ENCODE measurements at places on chromosomes 16 and 17.
A peak's percentile ranks its signal among the peaks of the same experiment; 100 is the strongest.

- DNase-seq, result no peak
These were observed 21.0 kb upstream of the FLCN start for GRCh38 chr17:17258011-17258410.

- no peak for DNase-seq
These were observed 139.8 kb upstream of the SDK2 start for GRCh38 chr17:73783945-73784603.

DNA sequence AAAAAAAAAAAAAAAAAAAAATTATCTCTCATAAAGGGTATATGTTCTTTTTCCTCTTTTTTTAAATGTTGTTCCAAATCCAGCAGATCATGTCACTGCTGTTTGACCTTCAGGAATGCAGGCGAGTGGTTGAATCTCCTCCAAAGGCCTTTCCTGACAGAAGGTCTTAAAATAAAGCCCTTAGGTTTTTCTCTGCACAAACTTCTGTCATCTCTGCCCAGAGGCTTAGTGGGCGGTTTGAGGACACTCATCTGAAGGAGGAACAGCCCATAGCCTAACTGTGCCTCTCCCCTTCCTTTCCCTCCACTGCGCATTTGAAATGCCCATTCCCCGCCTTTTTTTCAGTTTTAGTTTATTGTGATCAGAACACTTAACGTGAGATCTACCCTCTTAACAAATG lies 270.2 kb downstream of the TMEM114 start:
- no peak for DNase-seq

DNA sequence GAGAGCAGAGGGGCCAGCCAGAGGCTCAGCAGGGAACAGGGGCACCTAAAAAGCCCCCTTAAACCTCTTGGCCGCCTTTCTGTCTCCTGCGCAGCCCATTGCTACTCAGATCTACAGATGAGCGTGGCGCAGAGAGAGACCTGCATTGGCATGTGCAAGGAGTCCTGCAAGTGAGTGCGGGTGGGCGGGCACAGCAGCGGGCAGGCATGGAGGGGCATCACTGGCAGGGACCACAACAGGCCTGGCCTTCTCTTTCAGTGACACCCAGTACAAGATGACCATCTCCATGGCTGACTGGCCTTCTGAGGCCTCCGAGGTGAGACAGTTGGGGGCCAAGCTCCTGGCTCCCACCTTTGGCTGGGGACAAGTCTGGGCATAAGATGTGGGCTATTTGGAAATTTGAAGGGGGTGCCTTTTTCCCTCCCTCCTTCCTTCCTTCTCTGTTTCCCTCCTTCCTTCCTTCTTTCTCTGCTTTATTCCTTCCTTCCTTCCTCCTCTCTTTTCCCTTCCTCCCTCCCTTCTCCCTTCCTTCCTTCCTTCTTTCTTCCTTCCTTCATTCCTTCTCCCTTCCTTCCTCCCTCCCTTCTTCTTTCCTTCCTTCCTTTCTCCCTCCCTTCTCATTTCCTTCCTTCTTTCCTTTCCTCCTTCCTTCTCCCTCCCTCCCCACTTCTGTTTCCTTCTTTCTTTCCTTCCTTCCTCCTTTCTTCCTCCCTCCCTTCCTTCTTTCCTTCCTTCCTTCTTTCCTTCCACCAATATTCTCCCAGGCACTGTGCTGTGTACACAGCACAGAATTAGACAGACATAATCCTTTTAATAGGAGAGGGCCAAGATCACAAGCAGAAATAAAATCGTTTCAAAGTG lies 75.2 kb downstream of the SCNN1B start:
- DNase-seq, result no peak

GRCh38 chr17:34843682-34844081 lies 117.6 kb downstream of the CCT6B start:
- DNase-seq, result no peak

DNA sequence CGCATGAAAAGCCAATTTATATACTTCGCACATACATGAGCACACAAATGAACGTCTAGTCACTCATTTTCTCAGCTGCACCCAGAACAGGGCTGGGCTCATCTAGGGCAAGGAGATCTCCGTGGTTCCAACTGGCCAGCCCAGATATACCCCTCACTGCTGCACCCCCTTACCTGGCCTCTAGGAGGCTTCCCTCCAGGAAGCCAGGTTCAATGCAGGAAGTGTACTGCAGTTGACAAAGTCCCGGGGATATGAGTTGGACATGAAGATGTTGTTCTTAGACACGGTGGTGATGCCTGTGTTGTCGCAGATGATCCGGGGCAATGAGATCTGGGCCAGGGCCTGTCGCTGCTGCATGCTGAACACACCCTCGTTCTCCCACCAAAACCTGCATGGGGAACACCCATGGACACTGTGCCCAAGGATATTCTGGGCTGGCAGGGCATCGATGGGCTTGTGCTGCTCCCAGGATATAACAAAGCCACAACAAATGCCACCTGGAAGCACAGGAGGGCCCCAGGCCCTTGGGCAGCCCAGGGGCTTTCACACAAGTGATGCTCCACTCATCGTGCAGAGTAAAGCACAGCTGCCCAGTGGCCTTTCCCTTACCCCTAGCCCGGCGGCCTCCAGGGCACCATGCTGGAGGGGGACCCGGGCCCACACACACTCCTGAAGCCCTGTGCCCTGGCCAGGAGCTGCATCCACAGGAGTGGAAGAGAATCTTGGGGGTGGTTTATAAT lies 10.1 kb downstream of the MPO start:
- DNase-seq, result no peak

DNA sequence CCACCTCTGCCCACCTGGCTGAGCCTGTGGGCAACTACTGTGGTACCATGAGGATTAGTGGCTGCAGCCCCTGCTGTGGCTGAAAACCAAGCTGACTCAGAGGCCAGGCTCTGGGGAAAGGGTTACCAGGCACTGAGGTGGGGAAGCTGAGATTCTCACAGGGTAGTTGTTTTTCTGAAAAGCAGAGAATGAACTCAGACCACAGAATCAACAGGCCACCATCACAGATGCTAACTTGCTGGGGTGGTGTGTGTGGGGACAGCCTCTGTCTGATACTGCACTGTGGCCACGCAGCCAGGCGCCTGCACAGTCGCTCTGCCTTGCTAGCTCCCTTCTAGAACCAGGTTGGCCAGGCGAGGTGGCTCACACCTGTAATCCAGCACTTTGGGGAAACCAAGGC lies 28.8 kb downstream of the NPLOC4 start:
- DNase-seq, result no peak

DNA sequence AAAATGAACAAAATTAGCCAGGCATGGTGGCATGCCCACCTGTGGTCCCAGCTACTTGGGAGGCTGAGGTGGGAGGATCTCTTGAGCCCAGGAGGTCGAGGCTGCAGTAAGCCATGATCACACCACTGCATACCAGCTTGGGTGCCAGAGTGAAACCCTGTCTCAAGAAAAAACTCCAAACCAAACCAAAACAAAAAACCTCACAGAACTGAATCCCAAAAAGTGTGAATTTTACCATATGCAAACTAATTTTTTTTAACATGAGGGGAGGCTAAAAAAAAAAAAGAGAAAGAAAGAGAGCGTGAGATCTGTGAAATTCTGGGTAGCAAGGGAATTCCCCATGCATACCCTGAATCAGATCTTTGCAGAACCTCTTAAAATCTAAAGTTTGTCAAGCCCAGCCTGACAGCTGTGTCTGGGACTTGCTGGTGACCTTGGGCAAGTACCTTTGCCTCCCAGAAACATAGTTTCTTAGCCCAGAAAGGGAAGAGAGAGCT lies 17.1 kb upstream of the CDH1 start:
- no peak for DNase-seq

DNA sequence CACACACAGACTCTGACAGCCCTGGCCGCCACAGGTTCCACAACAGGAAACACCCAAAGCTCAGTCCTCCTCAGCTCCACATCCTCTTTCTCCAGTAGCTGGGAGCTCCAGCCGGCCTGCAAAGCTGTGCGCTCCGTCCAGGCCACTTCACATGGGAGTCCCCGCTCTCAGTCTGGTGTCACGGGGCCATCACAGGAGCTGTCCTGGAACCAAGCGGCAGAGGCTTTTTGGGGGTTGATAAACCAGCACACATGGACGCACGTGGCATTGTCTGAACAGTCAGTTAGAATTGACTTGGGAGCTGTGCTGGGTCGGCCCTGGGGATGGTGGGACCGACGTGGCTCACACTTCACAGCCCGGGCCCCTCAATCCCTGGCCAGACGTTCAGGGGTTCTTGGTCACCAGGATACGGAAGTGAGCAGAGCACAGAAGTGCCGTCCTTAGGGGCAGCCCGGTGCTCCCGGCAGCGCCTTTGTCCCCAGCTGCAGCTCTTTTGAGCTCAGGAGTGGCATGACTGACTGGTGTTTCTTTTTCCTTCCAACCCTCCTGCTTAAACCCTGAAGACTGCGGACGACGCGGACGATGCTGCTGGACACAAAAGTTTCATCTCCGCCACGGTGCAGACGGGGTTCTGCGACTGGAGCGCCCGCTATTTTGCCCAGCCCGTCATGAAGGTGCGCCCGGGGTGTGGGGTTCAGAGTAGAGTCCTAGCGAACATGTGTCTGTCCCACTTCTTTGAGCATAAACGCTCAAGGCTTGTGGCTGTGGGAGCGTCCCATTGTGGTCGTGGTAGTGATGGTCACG lies 66.6 kb upstream of the CHMP6 start:
- DNase-seq, result no peak

DNA sequence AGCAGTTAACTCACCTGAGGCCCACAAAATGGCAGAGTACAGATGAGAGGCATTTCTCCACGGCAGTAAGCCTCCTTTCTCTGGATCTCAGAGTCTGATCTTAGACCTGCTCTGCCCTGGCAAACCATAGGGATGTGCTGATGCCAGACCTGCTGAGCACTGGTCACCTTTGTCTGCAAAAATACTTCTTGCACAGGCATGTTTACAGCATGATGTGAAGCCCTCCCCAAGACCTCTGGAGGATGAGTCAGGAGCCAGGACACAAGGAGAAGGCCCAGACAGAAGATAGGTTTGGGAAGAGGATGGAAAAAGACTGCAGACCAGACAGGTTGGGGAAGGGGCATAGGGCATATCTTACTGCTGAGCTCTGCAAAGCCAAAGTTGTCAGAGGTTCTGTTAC lies 426.6 kb downstream of the PMP22 start:
- DNase-seq, result no peak

DNA sequence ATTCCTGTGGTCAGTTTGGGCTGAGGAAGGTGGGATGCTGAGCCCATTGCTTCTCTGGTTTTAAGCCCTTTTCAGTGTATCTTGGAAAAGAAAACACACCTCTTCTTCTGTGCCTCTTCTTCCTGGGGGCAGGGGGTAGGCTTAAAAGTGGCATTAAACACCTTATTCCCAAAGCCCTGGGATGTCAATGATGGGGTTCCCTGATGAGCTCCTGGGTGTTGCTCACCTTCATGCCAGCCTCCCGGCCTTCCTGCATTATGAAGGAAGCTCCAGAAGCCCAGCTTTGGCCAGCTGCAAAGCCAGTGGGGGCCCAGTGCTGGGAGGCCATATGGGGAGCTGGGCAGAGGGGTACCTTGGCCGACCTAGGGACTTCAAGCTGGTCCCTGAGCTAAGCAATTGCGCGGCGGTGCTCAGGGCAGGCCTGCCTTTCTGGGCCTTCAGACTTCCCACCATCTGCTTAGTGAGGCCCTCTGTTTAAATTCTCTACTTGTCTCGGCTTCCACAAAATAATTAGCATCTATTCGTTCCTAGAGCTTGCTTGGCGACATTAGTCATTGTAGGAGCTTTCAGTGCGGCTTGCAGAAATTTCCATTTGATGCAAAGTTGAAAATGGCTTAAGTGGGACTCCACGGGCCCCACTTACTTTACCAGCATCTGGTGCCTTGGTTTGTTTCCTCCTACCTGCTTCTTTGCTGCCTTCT lies 121.7 kb upstream of the NLRP1 start:
- DNase-seq, result no peak

DNA sequence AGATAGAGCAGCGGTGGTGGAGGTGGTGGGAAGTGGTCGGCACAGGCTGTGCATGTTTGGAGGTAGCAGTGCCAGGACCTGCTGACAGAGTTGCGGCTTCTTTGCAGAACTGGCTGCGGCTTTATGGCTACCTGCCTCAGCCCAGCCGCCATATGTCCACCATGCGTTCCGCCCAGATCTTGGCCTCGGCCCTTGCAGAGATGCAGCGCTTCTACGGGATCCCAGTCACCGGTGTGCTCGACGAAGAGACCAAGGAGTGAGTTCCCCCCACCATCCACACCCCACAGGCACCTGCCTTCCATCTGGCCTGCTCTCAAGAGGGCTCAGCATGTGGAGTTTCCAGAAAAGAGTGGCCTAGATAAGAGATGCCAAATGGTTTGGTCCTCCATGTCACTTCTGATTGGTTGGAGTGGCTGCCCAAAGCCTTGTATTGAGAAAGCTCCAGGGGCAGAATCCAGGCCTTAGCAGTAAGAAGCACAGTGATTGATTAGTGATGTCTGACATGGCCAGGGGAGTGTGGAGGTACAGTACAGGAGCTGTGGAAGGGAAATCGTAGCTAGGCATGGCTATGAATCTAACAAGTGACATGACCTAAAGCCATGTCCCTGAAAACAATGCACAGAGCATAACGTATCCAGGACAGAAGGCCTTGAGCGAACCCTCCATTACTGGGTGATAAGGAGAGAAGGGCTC lies 12.0 kb downstream of the MMP15 start:
- no peak for DNase-seq

DNA sequence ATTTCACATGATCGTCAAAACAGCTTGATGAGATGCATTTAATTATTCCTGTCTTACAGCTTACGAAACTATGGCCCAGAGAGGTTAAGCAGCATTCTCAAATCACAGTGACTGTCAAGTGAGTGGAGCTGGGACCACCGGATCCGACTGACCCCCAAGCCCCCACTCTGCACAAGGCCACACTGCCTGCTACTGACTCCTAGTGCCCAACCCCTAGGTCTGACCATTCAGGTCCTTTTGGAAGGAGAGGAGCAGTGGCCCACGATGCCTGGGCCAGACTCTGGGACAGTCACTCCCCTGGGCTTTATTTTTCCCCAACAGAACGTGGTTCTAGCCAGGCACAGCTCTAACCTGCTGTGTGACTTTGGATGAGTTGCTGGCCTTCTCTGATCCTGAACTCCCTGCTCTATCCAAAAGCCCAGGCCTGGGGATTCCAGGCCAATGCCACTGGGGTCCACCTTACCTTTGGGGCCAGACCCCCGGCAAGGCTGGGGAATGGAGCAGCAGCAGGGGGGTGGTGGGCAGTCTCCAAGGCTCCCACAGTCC lies 9.9 kb downstream of the TSPOAP1 start:
- DNase-seq, result no peak

GRCh38 chr17:7839190-7839875 lies 5.3 kb downstream of the KDM6B start:
- DNase-seq, result peak; percentile 86

GRCh38 chr16:67164599-67165061 lies at the start of gene HSF4:
HSF4 (plus strand) TSS chr16:67164745; CDS start chr16:67164812, 67 bp downstream.
- peak; percentile 74 for DNase-seq

GRCh38 chr16:85573696-85574641 lies 39.2 kb upstream of the GSE1 start:
- no peak for DNase-seq
